ENCODE measurements at places on chromosomes 16 and 17.

DNA sequence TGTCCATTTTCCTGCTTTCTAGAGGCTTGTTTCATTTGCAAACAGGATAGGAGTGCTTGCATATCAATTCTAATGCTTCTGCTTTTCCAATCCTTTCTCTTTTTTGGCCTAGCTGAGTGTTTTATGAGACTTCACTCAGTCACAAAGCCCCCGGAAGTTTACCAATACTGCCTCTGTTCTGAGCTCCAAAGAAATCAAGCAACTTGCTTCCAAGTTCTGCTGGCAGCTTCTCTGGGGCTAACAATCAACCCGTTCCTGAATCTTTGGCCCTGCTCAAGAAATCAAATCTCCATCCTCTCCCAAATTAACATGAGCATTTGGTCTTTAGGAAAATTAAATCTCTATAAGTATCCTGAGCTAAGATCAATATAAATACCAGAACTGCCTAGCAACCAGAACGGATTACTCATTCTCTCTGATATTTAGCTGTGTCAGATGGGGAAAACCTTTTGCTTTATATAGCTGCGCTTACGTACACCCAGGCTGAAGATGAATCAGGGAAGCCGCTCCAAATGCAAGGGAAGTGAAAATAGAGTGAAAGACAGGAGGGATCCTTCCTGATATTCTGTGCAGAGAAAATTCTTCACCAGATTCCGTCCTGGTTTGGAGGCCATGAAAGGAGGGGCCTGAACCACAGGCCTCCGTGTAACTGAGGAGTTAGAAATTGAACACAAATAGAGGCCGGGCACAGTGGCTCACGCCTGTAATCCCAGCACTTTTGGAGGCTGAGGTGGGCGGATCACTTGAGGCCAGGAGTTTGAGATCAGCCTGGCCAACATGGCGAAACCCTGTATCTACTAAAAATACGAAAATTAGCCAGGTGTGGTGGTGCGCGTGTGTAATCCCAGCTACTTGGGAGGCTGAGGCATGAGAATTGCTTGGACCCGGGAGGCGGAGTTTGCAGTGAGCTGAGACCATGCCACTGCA is 23.3 kb upstream of the GRB2 start:
- DNase-seq, result no peak

GRCh38 chr17:42740699-42741098 is 4.1 kb downstream of the EZH1 start:
- DNase-seq, result no peak

GRCh38 chr17:6509031-6509771 is 47.2 kb downstream of the PITPNM3 start:
- no peak for DNase-seq

GRCh38 chr16:3618769-3619141 is 7.3 kb upstream of the SLX4 start:
- DNase-seq, result no peak

GRCh38 chr16:66389256-66390176 is 23.0 kb downstream of the CDH5 start:
- DNase-seq, result no peak

GRCh38 chr16:12661656-12662172 is 142.0 kb downstream of the CPPED1 start:
- DNase-seq, result peak; percentile 79

DNA sequence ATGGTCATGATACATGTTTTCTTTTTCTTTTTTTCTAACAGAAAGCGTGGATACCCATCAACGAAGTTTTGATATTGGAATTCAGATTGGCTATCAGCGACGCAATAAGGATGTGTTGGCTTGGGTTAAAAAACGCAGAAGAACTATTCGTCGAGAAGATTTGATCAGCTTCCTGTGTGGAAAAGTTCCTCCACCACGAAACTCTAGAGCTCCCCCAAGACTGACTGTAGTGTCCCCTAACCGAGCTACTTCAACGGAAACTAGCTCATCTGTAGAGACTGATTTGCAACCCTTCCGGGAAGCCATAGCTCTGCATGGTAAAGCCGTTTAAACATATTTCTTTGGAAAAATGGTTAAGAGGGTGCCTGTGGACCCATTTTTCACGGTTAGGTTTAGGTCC is 11.5 kb downstream of the HAPSTR1 start:
- DNase-seq, result no peak

DNA sequence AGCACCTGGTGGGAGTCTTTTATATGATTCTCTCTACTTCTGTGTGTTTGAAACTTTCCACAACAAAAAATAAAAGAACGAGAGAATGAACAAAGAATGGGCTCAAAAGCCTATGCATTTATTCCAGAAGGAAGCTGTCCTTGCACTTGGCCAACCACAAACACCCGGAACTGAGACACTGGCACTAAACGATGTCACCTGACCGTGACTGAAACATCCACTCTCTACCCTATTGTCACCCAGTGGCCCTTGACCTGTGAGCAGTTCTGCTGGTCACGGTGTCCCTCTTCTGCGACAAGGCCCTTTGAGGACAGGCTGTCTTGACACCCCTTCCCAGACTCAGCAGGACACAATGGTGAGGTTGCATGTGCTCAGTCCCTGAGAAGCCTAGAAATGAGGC is 56.6 kb downstream of the TEKT5 start:
- DNase-seq, result no peak

DNA sequence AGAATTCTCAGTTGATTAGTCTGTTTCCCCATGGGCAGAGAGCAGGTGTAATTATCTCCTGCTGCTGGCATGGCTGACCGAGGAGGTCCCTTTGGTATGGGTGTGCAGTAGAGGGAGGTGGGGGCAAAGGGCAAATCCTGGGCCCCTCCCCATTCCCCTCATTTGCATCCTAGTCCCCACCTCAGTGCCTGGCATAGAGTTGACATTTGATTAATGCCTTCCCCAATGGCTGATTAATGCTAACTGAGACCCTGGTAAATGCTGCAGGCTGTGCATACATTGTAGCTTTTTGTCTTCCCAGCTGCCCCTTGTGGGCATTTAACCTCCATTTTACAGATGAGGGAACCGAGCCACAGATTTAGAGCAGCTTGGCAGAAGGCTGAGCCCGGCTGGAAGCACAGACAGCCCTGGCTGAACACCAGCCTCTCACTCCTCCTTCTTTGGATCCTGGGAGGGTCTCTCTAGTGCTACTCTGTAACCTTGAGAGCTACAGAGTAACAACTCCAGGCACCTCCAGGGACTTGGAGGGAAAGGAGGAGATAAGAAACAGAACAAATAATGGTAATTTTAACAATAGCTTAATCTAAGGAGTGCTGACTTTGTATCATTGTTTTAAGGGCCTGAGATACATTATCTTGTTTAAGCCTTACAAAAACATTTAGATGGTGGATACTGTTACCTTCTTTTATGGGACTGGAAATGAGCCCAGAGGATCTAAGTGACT is 5.1 kb downstream of the PLCG2 start:
- no peak for DNase-seq

GRCh38 chr17:75909051-75909811 is 4.5 kb upstream of the MRPL38 start:
- no peak for DNase-seq

- no peak for DNase-seq
These were observed 369.2 kb downstream of the CDH13 start for GRCh38 chr16:82995924-82996441.

DNA sequence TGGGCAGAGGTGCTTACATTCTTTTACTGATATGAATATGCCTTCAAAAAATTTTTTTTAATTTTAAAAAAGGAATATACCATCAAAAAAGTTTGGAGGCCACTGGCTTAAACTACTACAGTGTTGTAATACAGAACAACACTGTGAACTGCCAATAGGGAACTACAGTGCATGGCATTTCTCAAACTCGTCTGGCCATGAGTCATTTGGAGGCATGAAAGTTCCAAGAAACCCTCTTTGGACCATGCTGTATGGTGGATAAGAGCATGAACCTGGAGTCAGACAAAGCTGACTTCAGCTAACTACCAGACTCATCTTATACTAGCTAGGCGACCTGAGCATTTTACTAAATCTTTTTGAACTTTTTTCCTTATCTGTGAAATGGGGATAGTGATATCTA is 9.2 kb upstream of the NF1 start:
- no peak for DNase-seq

DNA sequence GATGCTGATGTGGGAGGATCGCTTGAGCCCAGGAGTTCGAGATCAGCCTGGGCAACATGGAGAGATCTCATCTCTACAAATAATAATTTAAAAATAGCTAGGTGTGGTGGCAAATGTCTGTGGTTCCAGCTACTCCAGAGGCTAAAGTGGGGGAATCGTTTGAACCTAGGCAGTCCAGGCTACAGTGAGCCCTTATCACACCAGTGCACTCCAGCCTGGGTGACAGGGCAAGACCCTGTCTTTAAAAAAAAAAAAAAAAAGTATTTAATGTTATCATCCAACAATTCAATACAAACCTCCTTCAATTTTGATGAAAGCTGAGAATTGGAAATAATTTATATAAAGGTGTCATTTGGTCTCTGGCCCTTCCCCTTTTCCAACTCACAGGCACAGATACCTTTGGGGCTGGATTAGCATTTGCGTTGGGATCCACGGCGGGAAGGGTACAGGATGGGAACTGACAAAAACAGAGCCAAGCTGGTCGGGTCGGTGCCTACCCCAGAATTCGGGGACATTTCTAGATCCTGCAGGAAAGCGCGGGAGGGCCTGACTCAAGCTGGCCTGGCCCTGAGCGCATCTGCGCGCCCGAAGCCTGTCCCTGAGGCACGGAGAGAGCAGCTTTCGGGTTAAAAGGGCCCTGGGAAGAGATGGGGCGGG is 860 bp upstream of the DCAF7 start:
- DNase-seq, result no peak

DNA sequence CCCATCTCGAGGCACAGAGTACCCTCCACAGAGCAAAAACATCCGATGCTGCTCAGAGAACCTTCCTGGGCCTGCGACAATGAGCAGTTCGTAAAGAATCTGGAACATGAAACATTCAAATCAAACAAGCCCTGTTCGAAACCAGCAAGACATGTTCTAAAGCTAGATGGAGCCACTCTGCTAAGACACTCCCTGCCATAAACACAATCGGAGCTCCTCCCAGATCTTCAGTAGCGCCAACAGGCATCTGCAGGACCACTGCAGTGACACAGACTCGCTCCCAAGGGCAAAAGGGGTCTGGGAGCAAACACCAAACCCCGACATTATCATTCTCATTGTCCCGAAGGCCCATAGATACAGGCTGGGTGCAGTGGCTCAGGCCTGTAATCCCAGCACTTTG is 108.7 kb downstream of the ZFHX3 start:
- DNase-seq, result no peak

- no peak for DNase-seq
These were observed 147.8 kb downstream of the CEP112 start for GRCh38 chr17:66044083-66044482.

GRCh38 chr16:68779891-68780290 is 42.8 kb downstream of the CDH1 start:
- DNase-seq, result no peak

- no peak for DNase-seq
These were observed 508 bp downstream of the FLCN start for GRCh38 chr17:17236295-17237025.

- no peak for DNase-seq
These were observed 1.4 kb downstream of the MPRIP start for GRCh38 chr17:17043461-17044271.

DNA sequence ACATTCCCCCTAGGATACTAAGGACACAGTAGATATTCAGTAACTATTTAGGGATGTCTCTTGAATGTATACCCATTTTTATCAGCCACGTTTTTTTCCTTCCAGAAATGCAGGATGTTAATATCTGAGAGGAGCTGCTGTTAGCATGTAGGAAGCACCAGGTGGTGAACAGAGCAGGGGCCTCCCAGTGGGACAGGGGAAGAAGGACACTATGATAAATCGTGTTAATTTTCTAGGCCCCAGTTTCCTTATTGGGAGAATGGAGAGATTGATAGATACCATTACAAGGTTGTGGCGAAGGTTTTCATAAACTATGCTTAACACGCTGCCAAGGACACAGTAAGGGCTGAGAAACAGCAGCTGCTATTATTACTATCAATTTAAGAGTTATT is 45.4 kb downstream of the PRSS54 start:
- DNase-seq, result no peak

DNA sequence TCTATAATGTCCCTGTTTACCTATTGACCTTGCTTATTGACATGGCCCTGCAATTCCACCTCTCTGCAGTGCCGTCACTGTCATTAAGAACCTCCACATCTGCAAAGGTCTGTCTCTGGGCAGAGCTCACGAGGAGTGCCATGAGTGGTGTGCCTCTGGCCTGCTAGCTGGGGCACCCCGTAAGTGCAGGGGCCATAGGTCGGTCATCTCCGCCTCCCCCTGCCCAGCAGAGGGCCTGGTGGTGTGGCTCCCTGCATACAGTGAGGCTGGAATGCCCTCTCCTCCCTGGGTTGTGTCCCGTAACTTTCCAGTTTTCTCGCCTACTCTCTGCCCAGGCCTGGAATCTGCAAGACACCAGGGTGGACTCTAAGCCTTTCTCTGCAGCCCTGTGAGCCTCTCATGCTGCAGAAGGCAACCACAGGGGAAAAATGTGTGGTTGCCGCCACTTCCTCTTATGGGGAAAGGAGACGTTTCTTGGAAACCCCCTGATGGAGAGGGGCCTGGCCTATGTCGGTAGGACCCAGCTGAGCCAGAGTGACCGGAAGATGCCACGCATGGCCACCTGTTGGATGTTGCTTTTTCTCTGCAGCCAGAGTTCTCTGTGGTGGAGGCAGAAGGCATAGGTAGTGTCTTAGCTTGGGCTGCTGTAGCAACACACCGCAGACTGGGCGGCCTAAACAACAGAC is 2.7 kb upstream of the SNX20 start:
- no peak for DNase-seq

DNA sequence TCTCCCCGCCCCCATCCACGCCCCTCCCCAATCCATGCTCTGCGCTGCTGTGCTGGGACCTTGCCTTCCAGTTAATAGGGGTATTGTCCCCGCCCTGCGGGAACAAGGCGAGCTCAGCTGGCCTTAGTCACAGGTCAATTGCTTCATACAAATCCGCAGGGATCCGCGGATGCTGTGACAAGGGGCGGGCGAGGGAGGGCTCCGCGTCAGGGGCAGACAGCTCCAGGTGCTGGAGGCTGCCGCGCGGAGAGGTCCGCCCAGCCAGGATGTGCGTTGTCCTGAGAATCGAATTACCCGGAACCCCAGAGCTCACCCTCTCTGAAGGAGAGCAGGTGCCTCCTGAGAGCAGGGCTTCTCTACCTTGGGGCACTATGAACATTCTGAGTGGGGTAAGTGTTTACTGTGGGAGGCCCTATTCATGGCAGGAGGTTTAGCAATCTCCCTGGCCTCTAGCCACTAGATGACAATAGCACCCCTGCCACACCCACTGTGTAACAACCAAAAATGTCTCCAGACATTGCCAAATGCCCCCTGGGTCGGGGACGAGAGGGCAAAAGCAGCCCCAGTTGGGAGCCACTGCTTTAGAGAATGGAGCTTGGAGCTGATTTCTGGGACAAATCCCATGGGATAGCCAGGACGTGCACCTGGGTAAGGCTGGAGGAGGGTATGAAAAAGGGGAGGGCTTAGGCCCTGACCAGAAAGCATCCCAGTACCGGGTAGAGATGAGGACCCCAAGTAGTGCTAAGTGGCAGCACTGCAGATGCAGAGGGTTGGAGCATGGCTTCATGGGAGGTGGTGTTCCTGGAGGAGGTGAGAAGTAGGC is 138.2 kb downstream of the CYLD start:
- DNase-seq, result peak; percentile 23

GRCh38 chr17:67151717-67152116 is 93.3 kb downstream of the HELZ start:
- no peak for DNase-seq

All from progenitor cell of endocrine pancreas (in vitro differentiated cells).